ENCODE measurements at places on chromosomes 6 and 20. TPM values are rescaled to one million over a fixed set of nuclear protein-coding genes. Genes with fewer than 3 reads are reported as not detected.

The AP5S1 gene
- 7.7 TPM for total RNA-seq

The SNAI1 gene
- total RNA-seq = 1.3 TPM

The HLA-DOA gene
- total RNA-seq = 10.7 TPM

The CAGE1 gene
- not detected for total RNA-seq

The ABRACL gene
- 8.8 TPM for total RNA-seq

The NEURL2 gene
- 12.9 TPM for total RNA-seq

The PTK6 gene
- total RNA-seq = 72.9 TPM

The PKHD1 gene
- 0.04 TPM for total RNA-seq

All from lower leg skin (tissue), 4 donors.